Activated T-cell treated with anti-CD3 and anti-CD28 coated beads for 4 hours (primary cell): ENCODE measurements at places on chromosomes 2 and 18.

- no peak for DNase-seq
These were observed 426.4 kb upstream of the ID2 start for GRCh38 chr2:8255448-8255800.

- no peak for DNase-seq
These were observed 273.6 kb downstream of the PAX3 start for GRCh38 chr2:222024932-222025880.

GRCh38 chr2:69041214-69041613 is 28.2 kb downstream of the ANTXR1 start:
- DNase-seq: no peak

GRCh38 chr2:134324430-134324829 is 70.6 kb downstream of the MGAT5 start:
- no peak for DNase-seq

DNA sequence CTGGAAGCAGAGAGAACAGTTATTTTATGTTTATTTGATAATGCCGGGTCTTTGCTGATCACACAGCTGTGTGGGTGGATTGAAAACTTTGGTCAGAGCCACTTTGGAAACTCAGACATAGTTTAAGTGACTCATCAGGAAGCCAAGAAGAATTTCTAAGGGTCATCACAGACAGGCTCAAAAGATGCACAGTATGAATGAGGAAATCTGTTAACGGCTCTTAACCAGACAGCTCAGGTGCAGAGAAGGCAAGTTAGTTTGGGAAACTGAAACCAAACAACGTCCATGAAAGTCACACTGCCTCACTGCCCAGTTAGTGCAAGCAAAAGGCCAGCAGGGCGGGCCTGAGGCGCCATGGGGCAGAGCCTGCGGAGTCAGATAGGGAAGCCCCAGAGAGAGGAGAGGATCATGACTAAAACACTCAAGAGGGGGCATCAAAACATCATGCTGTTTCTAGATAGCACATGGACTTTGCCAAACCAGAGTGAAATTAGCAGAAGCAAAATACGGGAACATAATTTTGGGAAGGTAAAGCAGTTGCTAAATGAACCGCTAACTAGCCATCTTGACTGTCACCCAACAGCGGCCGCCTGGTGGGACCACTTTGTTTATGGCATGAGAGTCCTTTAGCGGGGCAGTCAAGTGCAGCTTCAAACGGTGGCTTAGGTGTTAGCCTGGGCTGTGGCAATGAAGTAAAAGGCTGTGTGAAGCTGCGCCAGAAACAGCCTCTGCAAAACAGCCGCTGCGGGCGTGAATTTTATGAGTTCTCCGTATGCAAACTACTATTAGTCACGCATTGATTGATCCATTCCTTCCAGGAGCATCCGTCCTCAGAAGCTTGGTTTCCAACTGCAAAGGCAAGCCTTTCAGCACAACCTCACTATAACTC is 101.2 kb downstream of the KCTD18 start:
- no peak for DNase-seq

- DNase-seq: no peak
These were observed 127.1 kb downstream of the SOCS6 start for GRCh38 chr18:70415823-70416488.

DNA sequence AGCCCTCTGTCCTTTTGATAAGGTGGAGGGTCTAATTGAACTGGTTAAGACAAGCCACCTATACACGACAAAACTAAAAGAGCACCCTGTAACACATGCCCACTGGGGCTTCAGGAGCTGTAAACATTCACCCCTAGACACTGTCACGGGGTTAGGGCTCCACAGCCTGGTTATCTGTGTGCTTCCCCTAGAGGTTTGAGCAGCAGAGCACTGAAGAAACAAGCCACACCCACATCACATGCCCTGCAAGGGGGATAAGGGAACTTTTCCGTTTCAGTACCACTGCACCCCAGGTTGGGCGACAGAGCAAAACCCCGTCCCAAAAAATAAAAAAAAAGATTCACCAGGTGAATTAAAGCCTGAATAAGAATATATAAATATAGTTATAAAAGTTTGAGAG is 913.7 kb upstream of the ACVR2A start:
- DNase-seq: no peak

GRCh38 chr2:119109866-119110265 is 48.7 kb downstream of the C1QL2 start:
- DNase-seq: no peak

GRCh38 chr2:67790622-67791021 is 272.2 kb downstream of the C1D start:
- DNase-seq: no peak

GRCh38 chr2:86218124-86218523 is 18.9 kb downstream of the MRPL35 start:
- DNase-seq: no peak

- no peak for DNase-seq
These were observed 36.3 kb downstream of the SMAD4 start for GRCh38 chr18:51066273-51066672.

GRCh38 chr2:203279288-203279687 is 40.5 kb downstream of the CYP20A1 start:
- DNase-seq: no peak

DNA sequence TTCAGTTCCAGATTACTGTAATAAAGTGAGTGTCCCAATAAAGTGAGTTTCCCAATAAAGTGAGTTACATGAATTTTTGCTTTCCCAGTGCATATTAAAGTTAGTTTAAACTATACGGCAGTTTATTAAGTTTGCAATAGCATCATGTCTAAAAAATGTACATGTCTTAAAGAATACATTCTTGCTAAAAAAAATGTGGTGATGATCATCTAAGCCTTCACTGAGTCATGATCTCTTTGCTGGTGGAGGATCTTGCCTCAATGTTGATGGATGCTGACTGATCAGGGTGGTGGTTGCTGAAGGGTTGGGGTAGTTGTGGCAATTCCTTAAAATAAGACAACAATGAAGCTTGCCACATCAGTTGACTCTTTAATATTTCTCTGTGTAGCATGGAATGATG is 664.2 kb downstream of the TDRD15 start:
- no peak for DNase-seq

- DNase-seq: no peak
These were observed 7.0 kb upstream of the SATB2 start for GRCh38 chr2:199464606-199465352.
